Ureter (tissue), 1 donor: ENCODE measurements at places on chromosomes 11 and 22. TPM values are rescaled to one million over a fixed set of nuclear protein-coding genes. Genes with fewer than 3 reads are reported as not detected.
A peak's percentile ranks its signal among the peaks of the same experiment; 100 is the strongest.

CCDC81 gene
- total RNA-seq: 1.0 TPM

ATG16L2 gene
- total RNA-seq: 39.7 TPM

MS4A15 gene
- total RNA-seq: not detected

DNA sequence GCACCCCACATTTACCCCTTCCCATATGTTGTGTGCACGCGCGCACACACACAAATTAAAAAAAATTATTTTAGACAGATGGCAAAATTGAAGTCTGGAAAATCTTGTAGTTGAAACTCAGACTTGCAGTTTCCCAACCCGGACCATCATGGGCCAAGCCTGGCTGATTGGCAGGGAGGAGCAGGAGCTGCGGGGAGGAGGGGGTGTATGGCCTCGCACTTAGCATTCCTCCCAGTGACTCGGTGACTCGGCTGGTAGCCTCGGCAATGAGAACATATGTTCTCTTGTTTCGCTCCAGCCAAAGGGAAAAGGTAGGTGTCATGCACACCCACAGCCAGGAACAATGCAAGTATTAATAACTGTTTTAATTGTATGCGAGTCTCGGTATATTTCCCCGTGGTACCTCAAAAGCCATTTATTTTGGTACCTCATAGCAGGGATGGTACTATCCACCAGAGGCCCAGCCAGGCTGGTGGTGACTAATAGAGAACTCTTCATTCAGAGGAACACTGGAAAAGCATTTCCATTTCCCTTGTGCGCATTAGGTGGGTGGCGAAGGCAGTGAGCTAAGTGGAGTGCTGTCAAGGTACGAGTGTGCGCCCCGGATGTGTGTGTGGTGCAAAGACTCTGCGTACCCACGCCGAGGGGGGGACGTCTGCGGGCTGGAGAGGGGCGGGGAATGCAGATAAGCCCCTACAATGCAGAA, 92.5 kb downstream of the DSCAML1 start:
- no peak for DNase-seq

GRCh38 chr22:25564320-25564978, at the start of gene GRK3:
GRK3 (plus strand) TSS chr22:25564675; CDS start chr22:25565041, 366 bp downstream.
- DNase-seq: peak; percentile 79

- DNase-seq: no peak
Observed at GRCh38 chr11:9831122-9831521, 167.2 kb downstream of the SWAP70 start.

DNA sequence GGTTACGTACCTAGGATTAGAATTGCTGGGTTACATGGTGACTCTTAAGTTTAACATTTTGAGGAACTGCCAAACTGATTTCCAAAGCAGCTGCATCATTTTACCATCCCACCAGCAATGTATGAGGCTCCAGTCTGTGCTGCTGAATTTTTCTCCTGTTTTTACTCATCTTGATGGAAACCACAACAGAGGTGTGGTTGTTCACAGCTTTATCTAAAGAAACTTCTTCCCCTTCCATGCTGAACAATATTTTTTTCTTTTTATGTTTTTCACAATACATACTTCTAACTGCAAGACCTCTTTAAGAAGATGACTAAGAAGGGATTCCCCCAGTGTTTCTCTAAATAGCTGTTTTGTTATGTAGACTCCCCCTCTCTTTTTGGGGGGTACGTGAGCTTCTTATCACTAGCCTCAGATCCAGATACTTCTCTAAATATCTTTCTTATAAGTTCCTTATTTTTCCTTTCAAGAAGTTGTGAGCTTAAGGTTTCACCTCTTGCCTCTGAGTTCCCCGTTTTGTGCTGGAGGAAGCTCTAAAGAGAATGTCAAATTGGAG, 24.0 kb downstream of the TCP11L1 start:
- DNase-seq: no peak

DNA sequence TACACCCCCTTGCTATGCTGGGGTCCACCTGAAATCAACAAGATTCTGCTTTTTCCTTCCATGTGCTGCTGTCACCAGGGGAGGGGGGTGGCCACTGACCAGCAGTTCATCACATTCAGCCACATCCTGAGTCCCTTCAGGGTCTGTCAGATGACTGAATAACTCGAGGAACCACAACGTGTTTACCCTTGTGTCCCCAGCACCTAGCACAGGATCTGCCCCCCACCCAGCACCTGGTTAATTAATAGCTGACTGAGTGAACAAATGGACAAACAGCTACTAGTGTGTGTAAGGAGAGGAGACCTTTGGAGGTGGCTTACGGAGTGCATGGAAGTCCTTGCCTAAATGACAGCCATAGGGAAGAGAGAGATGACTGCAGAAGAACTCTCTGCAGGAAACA, 119.5 kb upstream of the NCAM1 start:
- DNase-seq: no peak

DNA sequence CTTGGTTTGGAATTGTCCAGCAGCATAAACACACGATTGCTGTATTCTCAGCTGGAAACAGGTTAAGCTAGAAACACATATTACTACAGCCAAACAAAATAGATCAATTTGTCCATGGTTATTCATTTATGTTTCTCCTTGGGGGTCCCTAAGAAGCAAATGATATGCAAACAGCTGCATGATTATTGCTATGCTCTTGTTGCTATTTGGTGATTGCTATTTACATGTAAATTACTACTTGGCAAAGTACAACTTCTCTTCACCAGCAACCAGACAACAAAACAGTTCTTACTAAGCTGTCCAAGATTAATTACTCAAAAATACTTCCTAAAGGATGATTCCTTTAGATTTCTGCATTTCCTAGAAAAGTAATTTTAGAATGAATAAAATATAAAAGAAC, 567.9 kb upstream of the ARHGAP42 start:
- no peak for DNase-seq

DNA sequence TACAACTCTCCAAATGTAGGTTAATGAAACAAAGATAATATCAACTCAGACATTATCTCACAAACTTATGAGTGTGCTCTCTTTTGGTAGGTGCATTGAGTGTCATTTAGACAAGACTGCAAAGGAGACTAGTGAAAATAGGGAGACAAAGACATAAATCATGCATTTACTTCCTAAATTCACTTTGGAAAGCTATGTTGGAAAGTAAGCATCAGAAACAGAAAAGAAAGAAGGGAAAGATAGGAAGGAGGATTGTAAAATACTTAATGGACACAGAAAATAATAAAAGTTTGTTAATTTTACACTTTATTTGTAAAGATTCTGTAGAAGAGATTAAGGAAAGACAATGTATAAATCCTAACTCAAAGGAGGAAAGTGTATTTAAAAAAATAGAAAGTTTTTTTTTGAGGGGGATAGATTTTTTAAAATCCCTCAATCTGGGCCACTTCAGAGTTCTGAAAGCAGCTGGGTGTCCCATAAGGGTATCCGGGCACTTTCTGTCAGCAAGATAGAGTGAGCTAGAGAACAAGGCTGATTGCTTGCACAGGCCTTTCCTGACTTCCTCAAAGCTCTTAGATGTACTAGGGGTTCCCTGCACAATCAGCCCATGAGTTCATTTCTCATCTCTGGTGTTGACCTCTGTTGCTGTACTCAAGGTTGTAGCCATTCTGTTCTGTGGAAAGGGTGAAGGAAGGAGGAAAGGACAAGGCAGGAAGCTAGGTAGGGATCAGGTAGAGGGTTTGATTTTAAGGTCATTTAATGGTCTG, 22.4 kb upstream of the RDX start:
- no peak for DNase-seq

DNA sequence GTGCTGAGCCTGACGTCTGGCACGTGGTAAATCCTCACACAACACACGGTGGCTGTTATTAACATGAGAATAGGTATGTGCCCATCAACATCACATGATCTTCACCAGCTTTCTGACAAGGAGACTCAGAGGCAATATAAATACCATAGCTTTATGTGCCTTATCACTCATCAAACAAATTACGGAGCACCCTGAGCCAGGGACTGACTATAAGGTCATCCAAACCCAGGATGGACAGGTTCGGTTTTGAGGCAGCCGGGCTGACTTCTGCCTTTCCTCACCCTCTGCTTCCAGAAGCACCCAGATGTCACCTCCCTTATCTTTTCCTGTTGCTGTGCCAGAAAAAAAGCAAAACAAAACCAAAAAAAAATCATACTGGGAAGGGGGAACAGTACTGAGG, 5.7 kb upstream of the PLAAT3 start:
- DNase-seq: no peak

DNA sequence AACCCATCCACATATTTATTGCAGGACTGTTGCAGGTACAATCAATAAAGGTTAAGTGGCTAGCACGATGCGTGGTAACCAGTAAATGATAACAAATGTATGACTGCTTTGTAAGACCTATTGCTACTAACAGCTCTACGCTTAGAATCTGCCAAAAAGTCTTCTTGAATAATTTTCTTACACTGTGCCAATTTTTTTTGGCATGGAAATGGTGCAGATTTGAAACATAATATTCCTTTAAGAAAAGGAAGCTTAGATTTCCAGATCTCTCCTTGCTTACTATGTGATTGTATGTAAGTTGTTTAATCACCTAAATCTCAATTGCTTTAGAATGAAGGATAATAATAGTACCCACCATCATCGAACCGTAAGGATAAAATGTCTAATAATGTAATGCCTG, 192.0 kb downstream of the LRRC4C start:
- DNase-seq: no peak

DNA sequence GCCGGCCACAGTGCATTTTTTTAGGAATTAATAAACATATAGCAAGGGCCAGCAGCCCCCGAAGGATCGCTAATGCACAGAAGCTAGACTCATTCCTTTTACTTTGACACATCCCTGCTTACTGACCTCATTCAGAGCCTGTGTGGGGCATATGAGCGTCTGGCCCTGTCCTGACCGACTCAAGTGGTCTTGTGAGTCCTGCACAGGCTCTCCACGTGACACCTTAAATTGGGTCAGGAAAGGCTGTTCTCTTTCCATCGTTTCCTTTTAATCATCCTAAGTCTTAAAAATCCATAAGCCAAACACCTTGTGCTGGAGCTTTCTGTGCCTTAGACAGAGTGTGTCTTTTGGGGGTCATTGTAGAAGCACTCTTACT, 18.6 kb downstream of the SDHAF2 start:
- DNase-seq: no peak

DNA sequence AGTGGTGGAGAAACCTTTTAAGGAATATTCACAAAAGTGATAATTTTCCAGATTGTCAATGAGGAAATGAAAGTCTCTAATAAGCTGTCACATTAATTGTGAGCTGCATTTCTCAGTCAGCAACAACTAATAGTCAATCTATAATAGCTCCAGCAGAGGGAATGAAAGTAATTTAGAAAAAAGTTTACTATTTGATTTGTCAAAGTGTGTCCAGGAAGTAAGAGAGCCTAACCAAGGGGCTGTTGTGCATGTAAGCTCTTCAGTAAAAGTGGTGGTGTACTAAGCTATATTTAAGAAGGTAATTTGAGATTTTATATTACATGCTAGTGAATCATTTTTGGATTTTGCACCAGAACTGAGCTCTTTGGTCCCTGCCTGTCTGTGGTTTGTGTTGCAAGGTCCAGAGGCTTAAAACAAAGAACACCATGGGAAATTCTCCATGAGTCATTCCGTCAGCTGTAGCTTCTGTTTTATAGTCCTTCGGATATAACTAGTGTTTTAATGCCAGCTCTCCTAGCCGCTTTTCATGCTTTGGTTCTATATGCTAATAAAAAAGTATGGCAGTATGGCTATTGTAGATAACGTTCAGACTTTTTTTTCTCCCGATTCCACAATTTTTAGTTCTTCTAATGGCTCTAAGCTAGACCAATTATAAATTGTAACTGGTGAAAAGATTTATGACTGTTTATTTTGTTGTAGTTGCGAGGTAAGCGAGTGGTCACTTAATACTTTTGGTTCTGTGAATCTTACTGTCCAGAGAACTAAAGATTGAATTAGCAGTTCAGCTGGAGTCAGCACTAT, 64.6 kb downstream of the ARHGEF12 start:
- peak; percentile 51 for DNase-seq

GRCh38 chr11:111602865-111603610, 789 bp downstream of the SIK2 start:
- peak; percentile 55 for DNase-seq

- DNase-seq: no peak
Observed at GRCh38 chr11:61814247-61814957, 2.4 kb downstream of the FADS1 start.

DNA sequence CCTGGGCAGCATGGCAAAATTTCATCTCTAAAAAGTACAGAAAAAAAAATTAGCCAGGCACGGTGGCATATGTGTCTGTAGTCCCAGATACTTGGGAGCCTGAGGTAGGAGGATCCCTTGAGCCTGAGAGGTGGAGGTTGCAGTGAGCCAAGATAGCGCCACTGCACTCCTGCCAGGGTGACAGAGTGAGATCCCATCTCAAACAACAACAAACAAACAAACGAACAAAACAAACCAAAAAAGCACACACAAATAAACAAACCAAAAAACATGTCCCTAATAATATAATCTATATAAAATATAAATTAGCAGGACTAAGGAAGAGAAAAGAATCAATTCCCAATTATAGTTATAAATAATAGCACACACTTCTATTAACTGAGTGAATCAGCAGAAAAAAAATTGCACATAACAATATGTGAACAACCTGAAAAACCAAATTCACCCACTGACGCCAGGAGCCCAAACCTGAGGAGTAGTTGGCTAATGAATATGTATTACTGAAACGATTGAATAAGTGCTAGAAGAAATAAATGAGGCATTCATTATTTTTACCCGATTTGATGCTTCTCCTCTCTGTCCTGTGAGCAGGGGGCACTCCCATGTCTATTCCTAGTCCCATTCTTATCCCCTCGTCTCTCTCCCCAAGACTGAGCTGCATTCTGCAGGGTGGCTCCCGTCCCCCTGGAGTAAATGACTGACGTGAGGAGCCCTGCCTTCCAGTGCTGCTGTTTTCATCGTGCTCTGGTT, 108.2 kb upstream of the TOP3B start:
- no peak for DNase-seq
